ENCODE measurements at places on chromosomes 12 and 14.

- no peak for DNase-seq
These were observed 10.9 kb downstream of the RGS6 start for GRCh38 chr14:71942904-71943694.

- DNase-seq, result no peak
These were observed 7.6 kb downstream of the MDM1 start for GRCh38 chr12:68324531-68324930.

DNA sequence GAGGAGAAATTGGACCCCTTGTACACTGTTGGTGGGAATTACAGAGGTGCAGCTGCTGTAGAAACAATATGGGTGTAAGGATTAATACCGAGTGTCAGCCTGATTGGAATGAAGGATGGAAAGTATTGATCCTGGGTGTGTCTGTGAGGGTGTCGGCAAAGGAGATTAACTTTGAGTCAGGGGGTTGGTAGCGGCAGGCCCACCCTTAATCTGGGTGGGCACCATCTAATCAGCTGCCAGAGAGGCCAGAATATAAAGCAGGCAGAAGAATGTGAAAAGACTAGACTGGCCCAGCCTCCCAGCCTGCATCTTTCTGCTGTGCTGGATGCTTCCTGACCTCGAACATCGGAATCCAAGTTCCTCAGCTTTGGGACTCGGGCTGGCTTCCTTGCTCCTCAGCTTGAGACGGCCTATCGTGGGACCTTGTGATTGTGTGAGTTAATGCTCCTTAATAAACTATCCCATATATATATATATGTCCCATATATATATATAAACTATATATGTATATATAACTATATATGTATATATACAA lies 38.4 kb upstream of the PPP2R5C start:
- DNase-seq, result no peak

DNA sequence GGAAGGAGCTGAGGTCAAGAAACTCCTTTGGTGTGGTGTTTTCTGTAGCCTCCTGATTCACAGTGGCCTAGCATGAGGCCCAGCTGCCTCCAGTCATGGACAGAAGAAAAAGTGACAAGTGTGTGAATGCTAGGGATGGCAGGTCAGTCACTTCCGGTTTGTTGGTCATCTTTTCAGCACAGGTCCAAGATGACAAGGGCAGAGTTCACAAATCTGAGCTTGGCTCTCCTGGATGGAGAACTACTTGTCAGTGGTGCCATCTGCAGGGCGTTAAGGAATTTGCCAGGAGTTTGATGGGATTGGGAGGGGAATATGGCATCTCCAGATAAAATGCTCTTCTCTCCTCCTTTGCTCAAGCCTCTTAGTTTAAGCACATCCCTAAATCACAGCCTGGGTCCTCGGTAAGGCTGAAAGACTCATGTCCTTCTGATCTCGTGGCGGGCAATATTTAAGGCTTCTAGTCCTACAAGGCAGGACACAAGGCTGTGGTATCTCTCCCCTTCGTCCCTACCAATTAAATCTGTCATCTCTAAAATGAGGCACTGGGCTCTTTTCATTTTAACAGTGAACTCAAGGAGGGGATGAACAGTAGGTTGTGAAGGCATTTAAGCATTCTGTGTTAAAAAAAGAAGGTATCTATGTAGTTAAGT lies 10.0 kb downstream of the TUBA1B start:
- DNase-seq, result peak; percentile 35

GRCh38 chr14:61466249-61466904 lies 145.0 kb downstream of the PRKCH start:
- DNase-seq, result no peak

DNA sequence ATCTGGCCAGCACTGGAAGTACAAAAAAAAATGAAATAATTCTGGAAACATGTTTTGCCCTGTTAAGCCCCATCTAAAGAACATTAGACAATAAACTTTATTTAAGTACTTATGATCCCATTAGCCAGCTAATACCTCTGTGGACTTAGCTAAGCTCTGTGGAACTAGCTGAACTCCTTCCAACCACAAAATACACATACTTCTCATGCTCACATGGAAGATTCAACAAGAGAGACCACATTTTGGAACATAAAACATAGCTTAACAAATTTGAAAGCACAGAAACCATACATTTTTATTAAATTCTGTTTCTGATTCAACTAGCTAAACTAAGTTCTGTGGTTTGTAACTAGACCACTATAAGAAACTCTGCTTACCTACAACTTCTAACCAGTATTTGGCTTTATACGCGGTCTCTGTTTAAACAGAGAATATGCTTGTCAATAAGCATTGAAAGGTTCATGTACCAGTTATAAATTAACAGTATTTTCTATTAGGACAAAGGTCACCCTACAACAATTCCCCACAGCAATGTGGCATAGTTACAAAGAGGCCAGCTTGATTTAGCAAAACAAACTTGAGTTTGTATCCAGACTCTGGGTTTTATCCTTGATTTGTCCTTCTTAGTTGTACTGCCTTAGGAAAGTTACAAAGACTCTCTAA lies 300.1 kb downstream of the C12orf50 start:
- no peak for DNase-seq

DNA sequence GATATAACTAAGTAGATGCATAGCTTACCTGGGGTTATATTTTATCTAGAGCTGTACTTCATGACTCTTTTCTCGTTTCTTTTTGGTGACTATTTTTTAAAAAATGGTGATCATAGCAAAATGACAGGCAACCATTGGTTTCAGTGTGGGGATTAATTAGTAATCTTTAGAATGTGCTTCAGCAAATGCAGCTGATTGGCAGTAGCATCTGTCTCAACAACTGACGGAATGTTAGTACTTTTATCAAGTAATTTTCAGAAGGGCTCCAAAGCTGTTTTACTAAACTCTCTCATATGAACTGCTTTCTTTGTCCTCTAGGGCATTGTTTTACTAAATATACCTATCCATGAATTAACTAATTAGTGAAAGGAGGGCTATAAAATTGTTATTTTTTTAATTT lies 117.6 kb downstream of the TRMT5 start:
- DNase-seq, result no peak

DNA sequence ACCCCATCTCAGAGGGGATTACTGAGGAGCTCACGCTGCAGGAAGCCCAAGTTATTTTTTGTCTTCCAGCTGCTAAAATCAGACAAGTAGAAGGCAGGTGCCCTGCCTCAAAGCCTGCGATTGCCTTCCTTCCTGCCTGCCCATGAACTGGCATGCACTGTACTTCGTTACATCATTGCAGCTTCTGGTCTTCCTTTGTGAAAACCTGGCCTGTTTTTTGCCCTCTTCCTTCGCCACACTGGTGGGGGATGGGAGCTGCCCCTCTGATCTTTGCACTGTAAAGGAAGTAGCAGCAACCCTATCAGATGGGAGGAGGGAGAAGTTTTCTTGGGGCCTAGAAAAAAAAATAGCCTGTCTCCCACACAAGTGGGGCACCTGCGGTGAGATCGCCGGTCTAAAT lies 1098.7 kb downstream of the BCL11B start:
- DNase-seq, result no peak

DNA sequence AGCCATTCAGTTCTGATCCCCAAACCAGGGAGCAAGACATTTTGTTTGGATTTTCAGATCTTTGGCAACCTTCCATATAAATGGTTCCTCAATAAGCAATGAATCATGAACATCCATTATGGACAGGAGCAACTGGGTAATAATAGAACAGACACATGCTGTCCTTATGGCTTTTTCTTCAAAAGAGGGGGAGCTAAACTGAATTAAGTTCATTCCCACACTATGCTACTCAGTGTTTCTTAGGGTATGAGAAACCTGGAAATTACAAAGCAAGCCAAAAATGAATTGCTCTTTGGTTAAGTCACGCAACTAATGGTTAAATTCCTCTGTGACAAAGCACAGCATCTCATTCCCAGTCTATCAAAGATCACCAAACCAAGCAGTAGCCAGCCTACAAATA lies 51.0 kb downstream of the PTGER2 start:
- no peak for DNase-seq

DNA sequence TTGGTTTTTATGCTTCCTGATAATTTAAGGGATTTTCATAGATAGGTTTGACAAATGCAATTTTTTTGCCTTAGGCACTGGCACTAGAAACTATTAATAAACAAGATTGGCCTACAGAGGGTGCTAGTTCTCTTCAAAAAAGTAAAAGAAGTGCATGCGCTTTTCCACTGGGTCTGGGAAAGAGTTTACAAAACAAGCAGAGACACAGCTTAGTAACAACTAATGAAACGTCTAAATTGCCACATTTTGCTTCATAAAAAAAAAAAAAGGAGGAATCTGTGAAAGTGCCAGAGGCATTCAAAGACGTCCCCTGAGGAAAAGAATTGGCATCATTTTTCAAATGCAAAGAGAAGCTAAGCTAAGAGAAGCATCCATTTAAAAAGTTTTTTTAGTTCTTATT lies 58.3 kb upstream of the EEA1 start:
- peak; percentile 72 for DNase-seq

DNA sequence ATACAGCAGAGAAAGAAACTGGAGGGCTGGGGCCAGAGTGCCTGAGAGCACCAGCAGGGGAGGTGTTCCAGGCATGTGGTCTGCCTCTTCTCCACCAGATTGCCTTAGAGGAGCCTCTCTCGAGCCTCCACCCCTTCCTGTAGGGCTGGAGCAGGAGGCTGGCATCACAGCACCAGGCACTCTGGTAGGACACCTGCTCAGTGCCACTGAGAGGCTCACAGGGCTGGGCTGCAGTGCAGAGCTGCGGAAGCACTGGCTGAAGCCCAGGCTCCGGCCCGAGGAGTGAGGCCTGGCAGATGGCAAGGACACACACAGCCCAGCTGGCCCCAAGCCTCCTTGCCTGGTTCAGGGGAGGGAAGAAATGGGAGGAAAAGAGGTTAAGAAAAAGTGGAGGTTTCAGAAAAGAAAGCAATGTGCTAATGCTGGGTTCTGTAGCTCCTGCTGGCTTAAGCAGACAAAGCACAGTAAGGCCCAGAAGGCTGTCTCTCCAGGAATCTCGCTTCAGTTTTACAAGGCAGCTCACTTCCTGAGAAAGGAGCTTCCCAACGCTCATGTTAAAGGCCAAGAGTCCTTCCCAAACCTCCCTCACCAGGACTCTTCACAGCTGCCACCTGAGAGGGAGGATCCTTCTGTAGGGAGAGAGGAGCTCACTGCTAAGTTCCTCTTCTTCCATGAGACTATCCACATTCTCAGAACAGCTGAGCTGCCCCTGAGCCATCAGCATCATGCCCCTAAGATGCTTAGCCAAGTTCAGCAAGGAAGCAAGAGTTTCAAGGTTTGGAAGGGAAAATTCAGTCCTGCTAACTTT lies 23.8 kb downstream of the SPTB start:
- no peak for DNase-seq

DNA sequence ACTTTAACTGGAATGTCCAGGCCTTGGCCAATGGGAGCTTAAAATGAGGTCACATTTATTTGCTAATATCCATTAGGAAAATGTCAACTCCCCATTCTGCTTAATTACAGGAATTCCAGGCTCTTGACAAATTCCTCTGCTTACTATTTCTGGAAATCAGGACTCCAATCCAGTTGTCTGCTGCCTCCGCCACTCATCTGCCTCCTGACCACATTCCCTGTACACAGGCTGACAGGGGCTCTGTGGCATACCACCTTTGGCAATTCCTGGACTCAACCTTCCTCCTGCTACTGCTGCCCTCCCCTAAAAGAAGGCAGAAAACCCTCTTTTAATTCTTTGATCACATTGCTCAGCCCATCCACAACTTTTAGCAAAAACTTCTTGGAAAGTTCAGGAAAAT lies 37.9 kb downstream of the KICS2 start:
- DNase-seq, result no peak

DNA sequence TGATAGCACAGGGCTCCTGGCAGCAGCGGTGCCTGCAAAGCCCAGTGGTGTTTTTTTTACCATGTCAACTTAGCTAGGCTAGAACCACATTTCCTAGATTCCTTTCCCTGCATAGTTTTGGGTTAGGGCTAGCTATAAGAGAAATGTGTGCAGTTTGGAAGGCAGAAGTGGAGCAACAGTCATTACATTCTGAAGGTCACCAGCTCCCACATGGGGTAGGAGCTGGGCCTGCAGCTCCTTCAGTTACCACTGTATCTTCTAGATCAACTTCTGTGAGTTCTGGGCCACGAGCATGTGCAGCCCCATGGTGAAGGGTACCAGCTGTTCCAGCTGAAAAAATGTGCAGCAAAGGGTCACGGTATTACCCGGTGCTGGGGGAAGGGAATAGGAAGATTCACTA lies 2.3 kb upstream of the SLC25A3 start:
- no peak for DNase-seq

- no peak for DNase-seq
These were observed 13.6 kb downstream of the TTC9 start for GRCh38 chr14:70655110-70655826.

DNA sequence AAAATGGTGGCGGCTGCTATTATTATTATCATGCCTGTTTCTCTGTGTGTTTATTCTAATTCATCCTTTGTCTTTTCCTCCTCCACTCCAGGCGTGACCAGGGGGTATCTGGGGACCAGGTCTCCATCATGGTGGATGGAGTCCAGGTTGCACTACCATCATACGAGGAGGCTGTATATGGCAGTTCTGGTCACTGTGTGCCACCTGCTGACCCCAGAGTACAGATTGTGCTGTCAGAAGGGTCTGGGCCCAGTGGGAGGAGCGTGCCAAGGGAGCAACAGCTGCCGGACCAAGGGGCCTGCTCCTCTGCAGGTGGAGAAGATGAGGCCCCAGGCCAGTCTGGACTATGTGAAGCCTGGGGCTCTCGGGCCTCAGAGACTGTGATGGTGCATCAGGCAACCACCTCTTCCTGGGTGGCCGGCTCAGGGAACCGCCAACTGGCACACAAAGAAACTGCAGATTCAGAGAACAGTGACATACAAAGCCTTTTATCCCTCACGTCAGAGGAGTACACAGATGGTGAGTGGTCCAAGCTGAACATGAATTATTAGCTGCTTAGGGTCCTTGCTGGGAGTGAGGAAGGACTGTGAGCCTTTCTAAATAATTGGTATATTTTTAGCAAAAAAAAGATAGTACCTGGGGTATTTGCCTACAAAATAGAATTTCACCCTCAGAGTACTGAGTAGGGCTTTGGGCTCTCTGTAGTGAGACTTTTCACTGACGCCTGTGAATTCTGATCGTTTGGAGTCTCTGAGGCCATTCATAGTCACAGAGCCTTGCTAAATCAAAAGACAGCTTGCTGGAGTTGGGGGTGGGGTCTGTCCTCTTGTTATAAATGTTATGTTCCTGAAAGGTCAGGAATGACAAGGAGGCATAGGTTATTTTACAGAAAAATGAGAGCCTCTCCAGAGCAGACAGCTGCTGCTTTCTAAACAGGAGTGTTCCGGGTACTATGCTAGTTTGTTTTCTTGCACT lies 58.1 kb upstream of the SRSF5 start:
- DNase-seq, result peak; percentile 67

- no peak for DNase-seq
These were observed 16.8 kb downstream of the PLXNC1 start for GRCh38 chr12:94165138-94165537.

DNA sequence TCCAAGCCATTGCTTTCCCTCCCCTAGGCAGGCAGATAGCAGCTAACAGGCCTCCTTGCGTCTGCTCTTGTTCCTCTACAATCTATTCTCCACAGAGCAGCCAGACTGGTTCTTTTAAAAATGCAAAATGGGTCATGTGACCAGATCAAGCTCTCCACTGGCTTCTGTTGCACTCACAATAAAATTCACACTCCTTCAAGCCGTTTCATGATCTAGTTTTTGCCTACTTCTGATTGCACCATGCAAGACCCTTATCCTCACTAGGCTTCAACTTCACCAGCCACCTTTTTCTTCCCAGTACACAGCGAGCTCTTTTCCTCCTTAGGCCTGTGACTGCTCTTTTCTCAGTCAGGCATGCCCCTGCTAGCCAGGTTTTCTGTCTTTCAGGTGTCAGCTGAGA lies 6.1 kb upstream of the KRAS start:
- DNase-seq, result no peak

- DNase-seq, result no peak
These were observed 19.7 kb downstream of the PLEKHG3 start for GRCh38 chr14:64723691-64724577.

Measured in NCI-H2081 (cell line).